Vagina (tissue), 2 donors: ENCODE measurements at places on chromosomes 3 and 15.

DNA sequence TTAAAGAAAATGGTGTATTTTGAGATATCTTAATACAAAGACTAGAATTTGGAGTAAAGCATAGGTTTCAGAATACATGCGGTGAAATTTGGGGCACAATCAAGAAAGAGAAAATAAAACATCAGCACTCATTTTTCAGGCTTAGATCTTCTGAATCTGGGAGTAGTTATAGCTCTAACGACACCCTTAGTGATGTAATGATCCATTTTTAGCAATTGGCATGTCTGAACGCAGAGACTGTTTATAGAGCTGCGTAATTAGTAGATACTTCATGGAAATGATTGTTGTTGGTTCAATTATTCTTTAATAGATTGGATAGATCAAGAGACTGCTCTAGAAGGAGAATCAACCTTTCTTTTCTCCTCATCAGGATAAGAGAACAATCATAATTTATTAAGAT, 47.5 kb upstream of the SNRK start:
- no peak for DNase-seq

GRCh38 chr15:30990446-30991254, 778 bp downstream of the MTMR10 start:
- no peak for DNase-seq

DNA sequence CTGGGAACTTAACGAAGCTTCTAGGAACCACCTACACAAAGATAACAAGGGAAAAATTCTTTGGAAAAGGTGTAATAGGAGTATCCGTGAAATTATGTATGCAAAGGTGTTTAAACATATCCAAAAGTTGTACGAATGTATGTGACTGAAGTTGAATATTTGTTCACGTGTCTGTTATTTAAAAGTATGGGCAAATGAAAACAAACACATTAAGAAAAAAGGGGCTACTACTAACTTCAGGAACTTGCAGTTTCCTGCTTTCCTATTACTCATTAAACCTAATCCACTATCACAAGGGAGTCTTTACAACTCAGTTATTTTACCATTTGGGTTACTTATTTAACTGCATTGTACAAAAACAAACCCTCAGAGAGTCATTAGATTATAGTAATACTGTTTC, 33.9 kb upstream of the GRAMD1C start:
- no peak for DNase-seq

- no peak for DNase-seq
Measured at GRCh38 chr3:66450390-66451022, 50.3 kb downstream of the LRIG1 start.

GRCh38 chr3:58037141-58037910, 29.1 kb downstream of the FLNB start:
- no peak for DNase-seq

- DNase-seq: no peak
Measured at GRCh38 chr3:68757157-68757556, 175.2 kb downstream of the TAFA4 start.

DNA sequence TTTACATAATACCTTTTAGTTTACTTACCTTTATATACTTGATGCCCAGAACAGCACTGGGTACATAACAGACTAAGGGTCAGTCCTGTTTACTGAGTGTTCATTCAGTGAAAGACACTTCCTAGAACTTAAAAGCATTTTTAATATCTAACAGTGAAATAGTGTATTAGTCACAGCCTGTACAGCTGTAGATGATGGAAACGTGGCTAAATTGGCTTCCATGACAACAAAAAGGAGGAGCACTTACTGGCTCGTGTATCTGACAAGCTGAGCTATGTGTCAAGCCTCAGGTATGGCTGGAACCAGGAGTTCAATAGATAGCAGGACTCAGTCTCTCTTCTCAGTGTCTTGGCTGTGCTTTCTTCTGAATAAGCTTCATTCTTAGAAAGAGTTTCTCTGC, 40.2 kb downstream of the CMTM8 start:
- no peak for DNase-seq

DNA sequence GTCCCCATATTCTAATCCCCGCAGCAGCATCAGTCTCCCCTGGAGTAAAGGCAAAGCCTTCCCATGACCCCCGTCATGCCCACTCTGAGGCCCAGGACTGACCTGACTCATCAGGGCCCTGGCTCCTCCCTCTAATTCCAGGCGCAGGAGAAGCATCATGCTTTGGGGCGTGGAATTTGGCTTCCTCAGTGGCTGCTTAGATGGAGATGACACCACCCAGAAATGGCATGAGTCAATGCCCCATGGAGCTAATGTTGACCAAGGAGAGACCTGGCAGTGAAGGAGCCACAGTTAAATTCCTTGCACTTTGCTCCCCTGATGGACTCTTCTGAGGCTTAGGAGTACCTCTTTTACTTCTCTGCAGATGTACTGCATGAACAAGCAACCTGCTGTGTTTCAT, 204.2 kb upstream of the PROK2 start:
- no peak for DNase-seq

GRCh38 chr3:193489949-193490348, 64.7 kb downstream of the ATP13A4 start:
- no peak for DNase-seq

DNA sequence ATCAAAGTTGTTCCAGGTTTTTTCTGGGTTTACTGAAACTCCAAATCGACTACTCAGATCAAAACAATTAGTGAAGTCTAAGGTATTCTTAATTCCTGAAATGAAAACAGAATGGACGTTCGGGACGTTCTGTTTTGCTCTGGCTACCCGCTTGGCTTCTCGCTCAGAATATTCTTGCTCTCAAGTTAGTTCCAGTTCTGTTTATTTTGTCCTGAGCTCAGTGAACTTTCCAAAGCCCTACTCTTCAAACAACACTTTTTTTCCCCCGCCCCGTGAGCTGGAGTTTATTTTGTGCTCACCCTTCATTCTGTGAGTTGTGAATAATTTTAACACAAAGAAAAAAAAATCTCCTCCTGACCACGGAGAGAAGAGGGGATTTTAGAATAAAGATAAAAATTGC, 72.6 kb downstream of the SAMMSON start:
- DNase-seq: no peak

DNA sequence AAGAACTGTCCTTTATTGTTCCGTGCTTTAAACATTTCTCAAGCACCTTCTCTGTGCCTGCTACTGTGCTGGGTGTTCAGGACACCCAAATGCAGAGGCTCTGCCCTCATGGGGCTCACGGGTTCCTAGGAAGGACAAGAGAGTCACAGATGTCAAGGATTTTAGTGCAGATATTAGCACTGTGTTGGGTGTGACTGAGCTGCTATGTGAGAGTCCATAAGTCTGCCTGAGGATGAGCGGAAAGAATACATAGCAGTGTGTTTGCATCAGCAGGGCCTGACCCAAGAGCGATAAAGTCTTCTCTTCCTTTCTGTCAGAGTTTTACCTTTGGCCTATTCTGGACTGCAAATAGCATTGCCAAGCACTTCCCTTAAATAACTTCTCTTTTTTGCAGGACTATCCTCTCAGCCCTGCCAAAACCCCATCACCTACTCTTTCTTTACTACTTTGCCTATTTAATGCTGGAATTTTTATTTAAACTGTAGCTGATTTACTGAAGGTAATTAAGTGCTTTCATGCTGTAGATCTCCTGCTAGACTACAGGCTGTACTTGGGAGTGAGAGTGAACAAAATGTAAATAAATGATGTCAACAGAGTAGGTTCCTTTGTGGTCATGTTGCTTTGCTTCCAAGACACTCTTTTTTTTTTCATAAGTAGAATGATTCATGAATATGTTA, 459.4 kb upstream of the TPRG1 start:
- DNase-seq: no peak
